Activated naive CD4-positive, alpha-beta T cell treated with anti-CD3 and anti-CD28 coated beads, Interleukin-2, amount 50 U/mL, for 72 hours (primary cell): ENCODE measurements at places on chromosomes 2 and 18. TPM values are rescaled to one million over a fixed set of nuclear protein-coding genes. Genes with fewer than 3 reads are reported as not detected.

GRCh38 chr2:238242731-238243495 is 3.1 kb upstream of the HES6 start:
- peak; percentile 31 for DNase-seq

GRCh38 chr2:222862909-222863544 is 2.2 kb downstream of the ACSL3 start:
- DNase-seq = no peak

GRCh38 chr2:203209538-203209937 is 29.3 kb upstream of the CYP20A1 start:
- no peak for DNase-seq

DNA sequence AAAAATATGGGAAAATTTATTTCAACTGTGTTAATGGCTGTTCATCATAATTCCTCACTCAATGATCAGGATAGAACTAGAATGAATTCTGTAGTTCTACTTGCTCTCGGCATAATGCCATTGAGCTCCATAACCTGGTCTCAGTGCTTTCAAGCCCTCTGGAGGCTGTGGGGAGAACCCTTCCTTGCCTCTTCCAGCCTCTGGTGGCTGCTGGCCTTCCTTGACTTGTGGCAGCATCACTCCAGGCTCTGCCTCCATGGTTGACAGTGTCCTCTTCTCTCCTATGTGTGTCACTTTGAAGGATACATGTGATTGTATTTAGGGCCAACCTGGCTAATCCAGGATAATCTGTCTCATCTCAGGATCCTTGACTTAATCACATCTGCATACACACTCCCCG is 26.9 kb upstream of the CABYR start:
- DNase-seq = no peak

- DNase-seq = no peak
These were observed 1143.6 kb upstream of the ACVR2A start for GRCh38 chr2:146701183-146701582.

- DNase-seq = no peak
These were observed 22.4 kb downstream of the MOGAT1 start for GRCh38 chr2:222693837-222694236.

GRCh38 chr2:128374711-128375413 is 56.2 kb upstream of the HS6ST1 start:
- no peak for DNase-seq

DNA sequence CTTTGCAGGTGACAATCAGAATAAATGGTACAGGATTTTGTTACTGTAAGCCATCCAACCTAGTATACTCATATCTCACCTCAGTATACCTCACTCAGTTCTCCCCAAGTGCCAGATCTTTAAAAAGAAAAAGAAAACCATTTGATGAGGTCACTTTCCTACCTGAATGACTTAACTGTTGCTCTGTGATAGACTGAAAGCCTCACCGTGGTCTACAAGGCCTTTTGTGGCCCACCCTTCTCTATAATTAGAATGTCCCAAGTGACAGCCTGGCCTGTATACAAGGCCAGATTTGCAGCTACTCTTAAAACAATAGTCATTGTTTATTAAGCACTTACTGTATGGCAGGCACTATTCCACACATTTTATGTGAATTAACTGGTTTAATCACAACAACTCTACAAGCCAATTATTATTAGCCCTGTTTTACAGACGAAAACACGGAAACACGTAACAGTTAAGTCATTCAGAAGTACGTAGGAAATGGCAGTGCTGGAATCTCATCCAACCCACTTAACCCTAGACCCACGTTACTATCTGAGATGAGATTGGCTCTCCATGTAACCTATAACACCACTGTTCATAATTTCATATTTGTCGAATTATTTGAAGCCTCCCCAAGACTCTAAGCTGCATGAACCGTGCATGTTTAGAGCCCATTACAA is 28.3 kb downstream of the PKP4 start:
- no peak for DNase-seq

- DNase-seq = no peak
These were observed 32.0 kb upstream of the SKOR2 start for GRCh38 chr18:47283476-47283875.

- DNase-seq = no peak
These were observed 13.6 kb downstream of the MRO start for GRCh38 chr18:50806208-50806616.

GRCh38 chr2:242052421-242052820 is 182.9 kb downstream of the RTP5 start:
- no peak for DNase-seq

DNA sequence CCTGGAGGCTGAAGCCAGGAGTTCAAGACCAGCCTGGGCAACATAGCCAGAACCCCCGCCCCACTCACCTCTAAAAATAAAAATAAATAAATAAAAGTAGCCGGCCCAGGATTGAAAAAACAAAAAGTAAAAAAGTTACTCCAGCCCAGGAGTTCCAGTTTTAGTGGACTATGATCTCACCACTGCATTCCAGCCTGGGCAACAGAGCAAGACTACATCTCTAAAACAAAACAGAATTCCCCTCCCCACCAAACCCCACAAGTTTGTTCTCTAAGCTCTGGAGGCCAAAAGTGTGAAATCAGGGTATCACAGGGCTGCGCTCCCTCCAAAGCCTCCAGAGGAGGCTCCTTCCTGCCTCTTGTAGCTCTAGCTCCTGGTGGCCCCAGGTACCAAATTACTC is 1.7 kb downstream of the D2HGDH start:
- no peak for DNase-seq

Gene CELF4
- not detected for total RNA-seq

Gene HJURP
- 195 TPM for total RNA-seq

Gene IL36B
- not detected for total RNA-seq
